ENCODE measurements at places on chromosomes 2 and 18.

DNA sequence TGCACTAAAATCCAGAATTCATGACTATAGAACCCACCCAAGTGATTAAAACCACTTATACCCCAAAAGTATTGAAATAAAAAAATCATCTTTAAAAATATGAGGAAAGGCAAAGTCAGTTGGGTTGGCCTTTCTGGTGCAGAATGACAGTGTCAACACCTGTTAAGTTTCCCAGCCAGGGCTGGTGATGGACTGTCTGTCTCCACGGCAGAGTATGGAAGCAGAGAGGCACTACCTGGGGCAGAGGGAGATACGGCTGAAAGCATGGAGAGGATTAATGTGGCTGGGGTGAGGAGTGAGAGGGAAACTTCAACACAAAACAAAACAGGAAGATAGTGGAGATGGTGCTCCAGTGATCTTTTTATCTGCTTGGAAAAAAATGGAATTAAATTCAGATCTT is 215.8 kb downstream of the FAM210A start:
- DNase-seq: no peak

DNA sequence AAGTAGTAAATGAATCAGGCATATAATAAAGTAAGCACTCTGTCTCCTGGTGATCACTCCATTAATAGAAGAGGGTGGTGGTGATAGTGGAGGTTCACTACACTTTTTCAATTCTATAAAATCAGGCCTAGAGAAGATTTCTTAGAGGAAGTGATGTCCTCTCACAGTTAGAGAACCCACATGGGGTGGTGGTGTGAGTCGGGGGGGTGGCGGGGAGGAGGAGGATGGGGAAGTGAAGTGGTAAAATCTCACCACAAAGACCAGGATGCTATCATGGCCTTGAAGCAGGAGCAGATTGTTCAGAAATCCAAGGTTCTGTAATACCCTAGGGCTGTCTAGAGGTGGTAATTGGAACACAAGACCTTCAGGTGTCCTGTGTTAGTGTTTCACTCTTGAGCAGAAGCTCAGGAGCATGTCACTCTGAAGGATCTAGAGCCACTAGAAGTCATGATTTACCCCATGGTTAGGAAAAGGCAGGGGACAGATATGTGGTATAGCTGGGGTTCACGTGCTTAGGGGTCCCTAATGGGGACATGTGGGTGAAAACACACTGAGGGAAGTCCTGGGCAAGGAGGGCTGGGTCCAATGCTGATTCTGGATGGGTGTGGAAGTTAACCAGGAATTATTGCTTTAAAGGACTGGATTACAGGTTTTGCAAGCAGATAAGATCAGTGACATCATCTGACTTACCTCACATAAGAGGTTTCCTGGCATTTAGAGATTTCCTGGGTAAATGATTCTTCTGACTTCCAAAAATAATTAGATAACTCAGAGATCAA is 31.0 kb downstream of the RNF125 start:
- no peak for DNase-seq

DNA sequence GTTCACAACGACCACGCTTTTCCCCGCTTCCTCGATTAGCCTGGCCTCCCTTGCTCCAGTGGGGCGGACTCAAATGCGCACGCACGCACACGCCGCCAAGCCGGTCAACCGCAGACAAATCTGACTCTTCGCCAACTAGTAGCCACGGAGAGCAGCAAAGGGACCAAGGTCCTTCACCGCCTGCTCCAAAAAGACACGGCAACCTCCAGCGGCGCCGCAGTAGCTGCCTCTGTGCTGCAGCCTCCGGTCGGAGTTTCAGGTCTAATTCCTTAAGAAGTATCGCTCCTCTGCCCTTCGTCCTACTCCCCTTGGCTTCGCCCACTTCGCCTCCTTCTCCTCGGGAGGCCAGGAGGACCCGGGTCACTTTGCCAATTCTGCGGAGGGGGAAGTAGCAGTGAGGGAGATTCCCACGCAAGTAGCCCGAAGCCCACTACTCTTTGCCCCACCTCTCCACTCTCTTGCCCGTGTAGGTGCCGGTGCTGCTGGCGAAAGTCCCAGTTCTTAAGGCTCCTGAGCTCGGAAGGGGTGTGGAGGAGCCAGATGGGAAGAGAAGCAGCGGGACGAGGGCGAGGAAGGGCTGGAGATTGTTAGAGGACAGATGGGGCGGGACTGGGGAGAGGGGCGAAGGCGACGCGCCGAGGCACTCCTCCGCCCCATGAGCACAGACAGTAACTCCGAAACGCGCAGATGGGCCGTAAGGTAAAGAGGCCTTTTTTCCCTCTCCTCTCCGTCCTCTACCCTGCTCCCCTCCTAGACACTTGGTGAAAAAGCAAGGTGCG is 615 bp downstream of the AKAIN1 start:
- no peak for DNase-seq

DNA sequence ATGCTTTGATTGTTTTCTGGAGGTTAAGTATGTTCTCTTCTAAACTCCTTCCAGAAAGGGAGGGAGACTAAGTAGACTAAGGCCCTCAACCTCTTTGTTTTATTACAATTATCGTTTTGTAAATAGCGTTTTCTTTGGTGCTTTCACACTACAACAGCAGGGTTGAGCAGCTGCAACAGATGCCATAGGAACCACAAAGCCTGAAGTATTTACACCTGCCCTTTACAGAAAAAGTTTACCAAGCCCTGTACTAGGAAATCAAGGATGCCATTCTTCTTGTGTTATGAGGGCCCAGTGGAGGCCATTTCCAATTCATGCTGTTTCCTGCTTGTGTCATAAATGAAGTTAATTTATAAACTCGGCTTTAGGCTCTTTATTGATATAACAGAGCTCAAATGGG is 914.8 kb downstream of the DCDC2C start:
- DNase-seq: no peak

GRCh38 chr2:182824767-182825158 is 41.7 kb downstream of the FRZB start:
- no peak for DNase-seq

- no peak for DNase-seq
Observed at GRCh38 chr2:166539340-166540162, 45.5 kb upstream of the SCN7A start.

GRCh38 chr18:51654488-51655326 is 457.2 kb upstream of the MEX3C start:
- DNase-seq: no peak

GRCh38 chr2:32011485-32011960 is 715 bp upstream of the MEMO1 start:
- DNase-seq: no peak

- no peak for DNase-seq
Observed at GRCh38 chr18:49177812-49178211, 227.0 kb upstream of the SMAD7 start.

DNA sequence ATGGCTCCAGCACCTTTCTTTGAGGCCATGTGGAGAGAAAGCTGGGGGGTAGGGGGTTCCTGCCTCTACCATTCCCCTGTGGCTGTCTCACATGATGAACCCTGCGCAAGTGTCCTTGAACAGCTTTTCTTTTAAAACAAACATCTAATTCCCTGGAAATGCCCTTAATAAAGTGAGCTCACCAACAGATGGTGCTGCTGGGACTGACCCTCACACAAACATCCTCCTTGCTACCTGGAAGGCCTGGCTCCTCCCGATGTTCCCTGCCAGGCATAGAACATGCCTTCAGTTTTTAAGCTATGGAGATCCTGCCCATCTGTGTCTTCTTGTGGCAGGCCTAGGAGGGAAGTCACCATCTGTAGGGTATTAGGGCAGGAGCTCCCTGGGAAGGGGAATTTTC is 60.7 kb upstream of the GATA6 start:
- DNase-seq: no peak

DNA sequence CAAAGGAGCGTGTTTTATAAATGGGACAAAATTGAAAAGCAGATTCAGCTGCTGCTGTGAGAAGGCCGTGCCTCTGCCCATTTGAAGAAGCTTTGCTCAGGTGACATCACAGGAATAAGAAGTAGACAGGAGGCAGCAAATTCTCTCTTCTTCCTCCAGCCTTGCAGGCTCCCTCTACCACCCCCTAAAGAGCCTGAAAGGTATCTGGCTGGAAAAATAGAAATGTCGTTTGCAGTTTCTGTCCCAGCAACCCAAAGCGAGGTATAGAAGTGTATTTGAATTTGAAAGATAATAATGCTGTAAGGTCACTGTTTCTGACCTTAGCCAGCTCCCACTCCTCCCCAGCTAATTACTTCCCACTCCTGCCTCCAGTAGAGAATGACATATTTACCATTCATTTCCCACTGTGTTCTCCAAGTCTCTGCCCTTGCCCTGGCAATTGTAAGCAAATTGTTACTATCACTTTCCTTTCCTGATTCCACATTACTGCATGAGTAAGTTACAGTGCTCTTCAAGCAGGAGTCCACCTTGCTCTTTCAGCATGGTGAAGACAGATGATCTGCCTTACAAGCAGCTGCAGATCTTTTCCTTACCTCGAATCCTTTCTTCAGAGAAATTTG is 56.8 kb upstream of the RASGRP3 start:
- DNase-seq: no peak

DNA sequence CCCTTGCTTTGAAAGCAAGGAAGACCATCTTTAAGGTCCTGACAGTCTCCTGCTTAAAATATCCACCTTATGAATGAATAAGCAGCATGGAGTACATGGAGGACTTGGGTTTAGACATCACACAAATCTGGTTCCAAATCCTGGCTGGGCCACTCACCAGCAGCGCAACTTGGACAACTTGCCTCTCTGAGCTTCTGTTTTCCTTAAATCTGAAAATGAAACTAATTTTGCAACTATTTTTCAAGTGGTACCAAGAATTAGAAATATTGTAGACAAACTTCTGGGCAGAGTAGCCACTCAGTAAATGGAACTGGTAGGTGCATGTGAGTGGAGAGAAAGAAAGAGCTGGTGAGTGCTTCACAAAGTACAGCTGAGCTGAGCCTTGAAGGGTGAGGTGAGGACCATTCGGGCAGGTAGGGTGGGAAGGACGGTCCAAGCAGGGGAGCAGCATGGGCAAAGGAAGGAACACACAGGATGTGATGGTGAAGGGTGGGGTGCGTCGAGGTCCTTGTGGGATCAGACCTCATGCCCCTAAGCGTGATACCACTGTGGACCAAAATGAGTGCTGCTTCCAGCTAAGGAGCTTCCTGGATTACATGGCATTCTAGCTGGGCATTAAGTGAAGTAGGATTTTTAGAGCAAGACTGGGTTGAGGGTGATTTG is 14.4 kb upstream of the TET3 start:
- no peak for DNase-seq

DNA sequence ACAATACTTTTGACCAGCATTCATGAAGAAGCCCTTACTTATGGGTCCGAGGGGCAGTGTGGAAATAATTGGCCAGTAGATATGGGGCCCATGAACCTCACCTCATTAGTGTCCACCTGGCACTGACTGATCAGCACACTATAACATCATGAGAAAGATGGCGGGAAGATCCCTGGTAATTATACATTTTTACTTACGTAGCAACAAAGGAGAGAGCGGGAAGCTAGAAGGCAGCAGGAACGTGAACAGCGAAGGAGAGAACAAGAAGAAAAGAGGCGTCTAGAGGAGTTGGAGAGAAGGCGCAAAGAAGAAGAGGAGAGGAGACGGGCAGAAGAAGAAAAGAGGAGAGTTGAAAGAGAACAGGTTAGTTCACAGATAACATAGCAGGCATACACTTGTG is 136.0 kb upstream of the IL1R2 start:
- no peak for DNase-seq

GRCh38 chr2:179446476-179447141 is 182.0 kb upstream of the SESTD1 start:
- DNase-seq: no peak

GRCh38 chr2:46815121-46815802 is 100.3 kb downstream of the MCFD2 start:
- no peak for DNase-seq

- DNase-seq: no peak
Observed at GRCh38 chr2:19559596-19560240, 201.3 kb upstream of the OSR1 start.

- DNase-seq: no peak
Observed at GRCh38 chr2:128670066-128670465, 351.4 kb upstream of the HS6ST1 start.

GRCh38 chr2:26172871-26173775 is at the start of gene GAREM2:
Gene GAREM2, plus strand, starts transcription at chr2:26173088. Its CDS starts 133 bp downstream, at chr2:26173221.
- DNase-seq: no peak

DNA sequence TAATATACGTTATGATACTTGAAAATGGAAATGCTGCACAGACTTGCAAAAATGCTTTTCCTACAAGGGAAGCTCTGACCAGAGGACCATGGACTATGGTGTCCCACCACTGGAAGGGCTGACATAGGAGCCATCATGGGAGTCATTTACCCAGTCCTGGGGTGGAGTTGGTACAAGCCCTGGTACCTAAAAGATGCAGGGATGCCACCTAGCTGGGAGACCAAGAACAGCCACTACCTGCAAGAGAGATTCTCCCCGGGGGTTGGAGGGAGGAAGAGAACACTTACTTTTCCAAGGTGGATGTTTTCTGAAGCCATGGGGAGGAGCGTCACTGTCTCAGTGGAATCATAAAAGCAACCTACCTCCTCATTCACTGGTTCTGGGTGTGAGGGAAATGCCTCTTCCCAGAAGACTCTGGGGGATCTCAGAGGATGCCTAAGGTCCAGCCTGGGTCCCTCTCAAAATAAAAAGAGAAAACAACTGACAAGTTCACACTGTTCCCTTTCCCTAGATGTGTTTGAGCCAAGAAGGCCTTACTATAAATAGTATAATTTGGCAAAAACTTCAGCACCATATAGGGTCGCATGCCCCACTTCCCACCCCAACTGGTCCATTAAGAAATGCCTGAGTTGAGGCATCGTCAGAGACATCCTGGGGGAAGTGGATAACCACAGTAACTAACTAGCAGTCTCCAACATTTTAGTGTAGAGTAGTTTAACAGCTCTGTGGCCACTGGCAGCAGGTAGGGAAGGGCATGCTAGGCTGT is 39.9 kb downstream of the REEP1 start:
- no peak for DNase-seq

GRCh38 chr2:163974766-163975165 is 239.0 kb upstream of the FIGN start:
- no peak for DNase-seq

GRCh38 chr2:168948621-168949212 is 47.6 kb downstream of the G6PC2 start:
- no peak for DNase-seq

DNA sequence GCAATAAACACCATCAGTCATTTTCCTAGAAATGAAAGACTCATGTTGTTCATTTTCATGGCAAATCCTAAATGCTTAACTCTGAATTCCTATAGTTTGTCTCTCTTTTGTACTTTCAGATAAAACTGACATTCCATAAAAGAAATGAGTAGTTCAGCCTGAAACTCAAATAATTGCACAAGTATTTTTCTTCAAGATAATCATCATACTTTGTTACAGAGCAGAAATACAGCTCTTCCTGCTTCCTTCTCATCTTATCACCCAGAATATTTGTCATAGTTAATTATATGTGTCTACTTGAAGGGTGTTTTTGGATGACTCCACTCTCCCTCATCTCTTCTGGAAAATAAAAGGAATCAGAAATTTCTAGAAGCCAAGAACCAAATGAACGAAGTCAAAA is 141.1 kb downstream of the HNMT start:
- DNase-seq: no peak

GRCh38 chr18:57951999-57952774 is 91.8 kb upstream of the NEDD4L start:
- DNase-seq: no peak

- DNase-seq: no peak
Observed at GRCh38 chr2:36859366-36859792, 107.0 kb downstream of the STRN start.

Data from T follicular helper cell (primary cell).